ENCODE measurements at places on chromosomes 11 and 22.

DNA sequence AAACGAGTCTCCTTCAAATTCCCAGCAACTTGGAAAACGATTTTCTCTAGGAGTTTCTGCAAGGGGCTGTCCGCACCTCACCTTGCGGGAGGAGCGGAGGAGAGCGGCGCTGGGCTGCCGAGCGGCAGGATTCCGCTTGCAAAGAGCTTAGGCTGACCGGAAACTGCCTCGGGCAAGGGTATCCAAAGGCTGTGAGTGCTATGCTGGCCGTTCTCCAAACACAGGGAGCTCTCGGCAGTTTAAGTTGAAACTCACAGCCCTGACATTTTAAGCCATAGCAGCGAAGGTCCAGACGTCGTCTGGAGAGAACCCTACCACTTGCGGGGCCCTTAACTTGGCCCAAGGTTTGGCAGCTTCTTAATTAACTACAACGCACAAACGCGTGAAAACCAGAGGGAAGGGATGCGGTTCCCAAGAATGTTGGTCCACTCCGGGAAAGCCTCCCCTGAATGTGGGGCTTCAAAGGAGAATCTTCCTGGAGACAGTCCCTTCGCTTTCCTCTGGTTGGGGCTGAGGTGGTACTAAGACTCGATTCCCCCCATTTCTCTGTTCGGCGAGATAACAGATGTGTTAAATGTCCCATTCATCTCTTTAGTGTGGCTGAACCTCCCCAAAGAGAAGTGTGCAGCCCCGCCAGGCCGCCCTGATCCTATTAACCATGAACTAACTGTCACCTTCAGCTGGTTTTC is 1.1 kb upstream of the DBX1 start:
- no peak for DNase-seq

GRCh38 chr22:19052941-19053541 is 69.2 kb downstream of the DGCR2 start:
- no peak for DNase-seq

DNA sequence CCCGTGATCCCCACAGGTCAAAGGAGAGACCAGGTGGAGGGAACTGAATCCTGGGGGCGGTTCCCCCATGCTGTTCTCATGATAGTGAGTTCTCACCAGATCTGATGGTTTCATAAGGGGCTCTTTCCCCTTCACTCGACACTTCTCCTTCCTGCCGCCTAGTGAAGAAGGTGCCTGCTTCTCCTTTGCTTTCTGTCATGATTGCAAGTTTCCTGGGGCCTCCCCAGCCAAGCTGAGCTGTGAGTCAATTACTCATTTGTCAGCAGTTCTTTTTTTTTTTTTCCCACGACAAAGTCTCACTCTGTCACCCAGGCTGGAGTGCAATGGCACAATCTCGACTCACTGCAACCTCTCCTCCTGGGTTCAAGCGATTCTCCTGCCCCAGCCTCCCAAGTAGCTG is 1530.4 kb downstream of the BRD1 start:
- no peak for DNase-seq

DNA sequence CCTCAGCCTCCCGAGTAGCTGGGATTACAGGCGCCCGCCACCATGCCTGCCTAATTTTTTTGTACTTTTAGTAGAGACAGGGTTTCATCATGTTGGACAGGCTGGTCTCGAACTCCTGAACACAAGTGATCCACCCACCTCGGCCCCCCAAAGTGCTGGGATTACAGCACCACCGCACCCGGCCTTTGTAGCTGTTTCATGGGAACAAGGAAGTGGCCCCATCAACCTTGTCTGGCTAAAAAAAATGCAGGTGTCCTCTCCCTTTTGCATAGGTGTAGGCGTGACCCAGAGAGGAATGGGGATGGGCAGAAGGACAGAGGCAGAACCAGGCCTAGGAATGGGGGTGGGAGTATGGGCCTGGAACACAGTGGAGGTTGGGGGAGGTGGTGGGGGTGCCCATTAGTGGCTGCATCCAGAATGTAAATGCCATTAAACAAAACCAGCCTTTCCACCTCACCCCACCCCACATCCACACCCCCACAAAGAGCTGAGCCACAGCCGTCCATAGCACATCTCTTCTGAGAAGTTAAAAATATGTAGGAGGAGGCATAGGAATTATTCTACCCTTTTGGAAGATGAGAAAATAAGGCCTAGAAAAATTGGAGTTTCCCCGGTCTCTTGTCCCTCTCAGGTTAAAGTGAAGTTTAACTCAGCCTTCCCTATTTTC is 22.8 kb upstream of the SCGB1A1 start:
- DNase-seq: no peak

- DNase-seq: no peak
These were observed 18.4 kb upstream of the TECTA start for GRCh38 chr11:121082670-121083069.

- no peak for DNase-seq
These were observed 11.7 kb upstream of the OR56B4 start for GRCh38 chr11:6095798-6096197.

GRCh38 chr11:22359295-22359694 is 21.1 kb downstream of the SLC17A6 start:
- no peak for DNase-seq

DNA sequence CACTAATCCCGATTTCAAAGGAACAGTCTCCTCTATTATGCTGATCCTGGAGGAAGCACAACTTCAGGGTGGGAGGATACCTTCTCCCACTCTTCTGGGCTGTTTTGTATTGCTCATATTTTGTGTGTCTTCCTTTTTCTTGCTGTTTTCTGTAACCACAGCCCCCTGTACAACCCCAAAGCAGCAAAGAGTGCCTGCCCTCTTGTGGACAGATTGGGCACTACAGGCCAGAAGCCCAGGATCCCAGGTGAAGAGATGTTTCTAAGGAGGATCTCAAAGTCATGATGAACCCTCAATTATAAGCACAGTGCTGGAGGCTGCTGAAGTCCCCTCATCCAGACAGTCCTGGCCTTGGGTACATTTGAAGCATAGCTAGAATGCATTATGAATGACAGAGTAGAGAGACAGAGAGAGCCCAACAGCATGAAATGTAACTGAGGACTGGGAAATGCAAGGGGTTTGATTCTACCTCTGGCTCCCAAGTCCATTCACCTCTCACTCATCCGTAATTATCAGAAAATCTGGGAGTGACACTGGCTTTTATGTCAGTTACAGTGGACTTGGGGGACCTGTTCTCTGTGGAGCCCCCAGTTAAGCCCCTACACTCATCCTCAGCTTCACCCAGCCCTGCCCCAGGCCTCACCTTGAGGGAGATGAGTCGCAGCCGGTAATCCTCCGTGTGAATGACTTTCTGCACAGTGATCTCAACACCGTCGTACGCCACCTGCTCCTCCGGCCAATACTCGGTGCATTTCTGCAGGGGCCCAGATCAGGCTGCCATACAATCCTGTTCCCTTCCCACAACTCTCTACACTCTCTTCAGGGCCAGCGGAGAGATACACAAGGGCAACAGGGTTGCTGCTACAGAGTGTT is 6.2 kb upstream of the IGSF22 start:
- no peak for DNase-seq

DNA sequence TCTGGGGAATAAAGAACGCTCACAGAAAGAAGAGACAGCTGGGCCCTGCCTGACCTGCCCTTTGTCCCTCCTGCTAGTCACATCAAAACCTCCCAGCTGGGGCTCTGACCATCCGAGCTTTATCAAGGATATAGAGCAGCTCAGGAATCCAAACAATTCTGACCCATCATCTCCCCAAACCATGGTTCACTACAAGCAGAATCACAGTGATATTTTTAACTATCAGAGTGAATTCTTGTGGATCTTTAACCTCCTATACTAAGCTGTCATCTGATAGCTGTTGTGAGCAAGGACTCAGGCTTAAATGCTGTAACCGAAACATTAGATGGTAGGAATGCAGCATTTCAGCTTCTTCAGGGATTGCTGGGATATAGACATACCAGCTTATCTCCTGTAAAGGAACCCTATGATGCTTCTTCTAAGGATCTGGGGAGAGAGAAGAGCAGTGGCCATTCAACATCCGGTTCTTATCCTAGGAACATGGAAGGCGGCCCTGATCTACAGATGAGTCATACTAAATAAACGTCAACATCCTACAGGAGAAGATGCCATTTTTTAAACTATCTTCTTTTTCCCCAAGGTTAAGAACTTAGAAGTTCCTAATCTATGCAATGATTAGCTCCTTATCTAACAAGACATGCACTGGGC is 84.7 kb upstream of the AKIP1 start:
- DNase-seq: no peak

DNA sequence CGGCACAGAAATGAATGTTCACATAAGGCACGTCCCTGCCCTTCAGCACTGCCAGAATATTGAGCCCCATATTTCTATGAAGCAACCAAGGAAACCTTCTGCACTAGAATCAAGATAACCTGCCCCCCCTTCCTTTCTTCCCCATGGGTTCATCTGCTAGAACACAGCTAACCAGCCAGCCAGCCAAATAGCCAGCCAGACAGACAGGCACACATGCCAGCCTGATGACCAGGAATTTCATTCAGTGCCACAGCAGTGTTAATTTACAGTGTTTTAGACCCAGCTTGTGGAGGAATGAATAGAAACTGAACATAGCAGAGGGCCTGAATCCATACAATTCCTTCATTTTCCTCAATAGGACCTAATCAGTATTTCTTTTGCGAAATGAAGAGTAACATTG is 57.0 kb downstream of the TENM4 start:
- DNase-seq: no peak

GRCh38 chr11:130909650-130910049 is 6.6 kb downstream of the SNX19 start:
- DNase-seq: no peak

DNA sequence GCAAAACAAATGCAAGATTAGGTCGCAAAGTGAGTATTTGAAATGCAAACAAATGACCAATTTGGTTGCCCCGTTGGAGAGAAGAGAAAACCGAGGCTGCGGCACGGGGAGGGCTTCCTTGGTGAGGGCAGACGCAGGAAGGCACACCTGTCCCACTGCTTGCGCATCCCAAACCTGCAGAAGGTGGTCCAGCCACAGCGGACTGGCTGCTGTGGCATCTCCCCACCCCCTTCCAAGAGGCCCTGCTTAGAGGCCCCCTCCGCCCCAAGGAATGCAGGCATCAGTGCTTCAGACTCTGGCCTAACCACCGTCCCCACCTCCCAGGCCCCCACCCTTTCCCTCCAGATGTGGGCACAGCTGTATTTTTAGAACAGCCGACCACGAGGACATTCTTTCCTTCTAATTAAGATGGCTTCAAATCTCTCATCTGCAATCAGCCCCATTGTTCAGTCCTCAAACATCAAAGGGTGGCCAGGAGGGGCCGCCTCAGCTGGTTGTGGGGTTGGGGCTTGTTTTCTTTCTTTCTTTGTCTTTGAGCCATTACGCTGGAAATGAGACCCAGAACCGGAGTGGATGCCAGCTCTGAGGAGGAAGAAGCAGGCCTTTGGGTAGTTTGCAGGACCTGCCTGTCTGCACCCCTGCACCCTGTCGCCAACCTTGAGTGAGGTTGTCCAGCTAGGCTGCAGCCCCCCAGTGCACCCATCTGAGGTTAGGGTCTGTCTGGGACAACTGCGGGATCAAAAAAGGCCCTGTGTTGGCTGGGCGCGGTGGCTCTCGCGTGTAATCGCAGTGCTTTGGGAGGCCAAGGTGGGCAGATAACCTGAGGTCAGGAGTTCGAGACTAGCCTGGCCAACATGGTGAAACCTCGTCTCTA is 9.4 kb upstream of the DERL3 start:
- DNase-seq: no peak

- DNase-seq: no peak
These were observed 2.3 kb upstream of the MCAM start for GRCh38 chr11:119319136-119319699.

- no peak for DNase-seq
These were observed 7.0 kb downstream of the CHST1 start for GRCh38 chr11:45658292-45658991.

DNA sequence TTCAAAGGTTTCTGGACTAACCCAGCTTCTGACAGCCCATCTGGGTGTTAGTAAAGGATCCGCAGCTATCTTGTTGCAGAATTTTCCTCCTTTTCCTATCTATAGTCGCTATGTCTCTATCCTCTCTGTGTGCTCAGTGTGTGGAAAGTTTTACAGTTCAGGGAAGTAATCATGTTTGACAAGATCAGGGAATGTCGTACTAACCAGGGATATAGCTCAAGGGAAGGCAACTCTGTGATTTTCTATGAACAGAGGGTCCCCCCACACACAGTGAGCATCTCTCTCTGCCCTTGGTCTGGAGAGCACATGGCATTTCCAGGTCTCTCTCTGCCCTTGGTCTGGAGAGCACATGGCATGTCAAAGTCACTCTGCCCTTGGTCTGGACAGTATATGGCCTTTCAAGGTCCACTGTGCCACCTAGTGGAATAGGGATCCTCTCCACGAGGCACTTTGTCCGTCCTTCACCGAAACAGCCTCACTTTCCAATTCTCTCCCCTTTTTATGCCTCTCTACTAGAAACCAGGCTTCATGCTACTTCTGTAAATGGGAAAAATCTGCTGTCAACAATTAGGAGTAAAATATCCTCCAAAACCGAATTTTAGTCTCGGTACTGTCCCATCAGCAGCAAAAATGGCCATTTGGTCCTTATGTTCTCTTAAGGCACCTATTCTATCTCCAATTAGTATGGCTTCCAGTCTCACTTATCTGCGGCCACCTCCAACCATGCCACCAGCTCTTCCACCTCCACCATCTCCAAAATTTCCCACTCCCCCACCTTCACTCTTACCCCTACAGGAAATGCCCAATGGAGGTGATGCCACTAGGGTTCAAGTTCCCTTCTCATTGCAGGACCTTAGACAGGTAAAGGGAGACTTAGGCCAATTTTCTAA is 88.7 kb downstream of the IGLL5 start:
- DNase-seq: no peak

GRCh38 chr11:88087337-88087736 is 87.9 kb downstream of the RAB38 start:
- no peak for DNase-seq

DNA sequence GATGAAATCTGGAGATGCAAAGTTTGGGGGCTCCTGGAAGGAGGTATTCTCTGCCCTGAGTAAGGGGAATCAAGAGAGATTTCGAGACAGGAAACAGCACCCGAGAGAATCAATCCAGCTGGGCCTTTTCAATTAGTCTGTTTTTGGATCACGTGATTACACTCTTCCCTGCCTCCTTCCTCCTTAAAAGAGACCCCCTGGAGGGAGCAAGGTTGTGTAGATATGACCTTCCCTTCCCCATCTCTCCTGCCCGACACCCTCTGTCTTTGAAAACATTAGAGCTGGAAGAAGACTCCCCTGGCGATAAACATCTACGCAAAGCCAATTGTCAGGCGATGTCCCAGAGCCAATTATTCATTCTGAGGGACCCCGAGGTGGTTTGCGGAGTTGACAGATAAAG is 407.9 kb downstream of the MIAT start:
- DNase-seq: no peak

GRCh38 chr11:46279126-46280099 is 2.0 kb downstream of the CREB3L1 start:
- DNase-seq: no peak

GRCh38 chr11:134124660-134125451 is 56.0 kb downstream of the JAM3 start:
- no peak for DNase-seq

GRCh38 chr11:5690216-5690615 is 626 bp downstream of the TRIM22 start:
- no peak for DNase-seq

DNA sequence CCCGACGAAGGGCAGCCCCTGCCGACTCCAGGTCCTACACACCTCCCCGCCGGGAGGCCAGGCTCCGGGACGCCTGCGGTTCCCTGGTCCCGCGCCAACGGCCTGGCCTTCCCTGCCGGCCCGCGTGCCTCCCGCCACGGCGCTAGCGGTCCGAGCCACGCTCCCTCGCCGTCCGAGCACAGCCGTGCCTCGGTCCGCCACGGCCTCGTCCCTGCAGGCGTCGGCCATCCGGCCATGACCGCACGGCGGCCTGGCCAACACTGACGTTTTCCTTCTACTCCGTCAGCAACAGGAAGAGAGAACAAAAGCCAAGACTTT is 532 bp downstream of the EIF4G2 start:
- DNase-seq: no peak

- no peak for DNase-seq
These were observed 512 bp downstream of the TOLLIP start for GRCh38 chr11:1308743-1309497.
